Stimulated activated CD4-positive, alpha-beta T cell treated with anti-CD3 and anti-CD28 coated beads, Interleukin-4, amount 100 ng/mL, for 4 hours (primary cell): ENCODE measurements at places on chromosomes 6 and 20.

DNA sequence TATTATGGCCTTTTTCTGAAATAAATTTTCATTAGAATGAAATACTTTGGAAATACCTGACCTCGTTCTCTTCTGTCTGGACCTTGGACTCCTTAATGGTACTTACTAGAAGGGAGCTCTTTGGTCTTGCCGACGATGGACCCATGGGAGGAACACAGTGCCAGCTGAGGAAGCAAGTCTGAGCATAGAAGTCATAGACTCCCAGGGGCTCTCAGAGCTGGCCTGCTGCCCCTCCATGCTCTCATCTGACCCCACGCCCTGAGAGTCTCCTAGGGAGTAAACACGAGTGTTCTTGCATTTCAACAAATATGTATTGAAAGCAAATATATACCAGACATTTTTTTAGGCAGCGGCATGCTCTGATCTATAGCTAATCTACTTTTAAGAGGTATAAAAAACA lies 87.8 kb downstream of the PLEKHG1 start:
- no peak for DNase-seq

GRCh38 chr6:18488526-18489270 lies 101.5 kb downstream of the RNF144B start:
- no peak for DNase-seq

GRCh38 chr6:109059153-109059552 lies 35.5 kb downstream of the SESN1 start:
- no peak for DNase-seq

DNA sequence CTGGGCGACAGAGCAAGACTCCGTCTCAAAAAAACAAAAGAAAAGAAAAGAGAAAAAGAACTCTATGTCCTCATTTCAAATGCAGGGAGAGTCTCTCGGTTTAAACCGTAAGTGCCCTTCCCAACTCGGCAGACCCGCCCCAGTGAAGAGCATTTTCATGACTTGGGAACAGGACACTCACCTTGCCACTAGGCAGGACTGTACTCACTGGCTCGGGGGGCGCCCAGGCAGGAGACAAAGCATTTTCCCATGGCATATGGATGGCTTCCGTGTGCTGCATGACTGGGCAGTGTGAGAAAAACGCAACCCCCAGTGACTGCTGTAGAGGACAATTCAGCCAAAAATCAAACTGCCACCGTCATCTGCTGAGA lies 23.7 kb upstream of the MRGBP start:
- no peak for DNase-seq

DNA sequence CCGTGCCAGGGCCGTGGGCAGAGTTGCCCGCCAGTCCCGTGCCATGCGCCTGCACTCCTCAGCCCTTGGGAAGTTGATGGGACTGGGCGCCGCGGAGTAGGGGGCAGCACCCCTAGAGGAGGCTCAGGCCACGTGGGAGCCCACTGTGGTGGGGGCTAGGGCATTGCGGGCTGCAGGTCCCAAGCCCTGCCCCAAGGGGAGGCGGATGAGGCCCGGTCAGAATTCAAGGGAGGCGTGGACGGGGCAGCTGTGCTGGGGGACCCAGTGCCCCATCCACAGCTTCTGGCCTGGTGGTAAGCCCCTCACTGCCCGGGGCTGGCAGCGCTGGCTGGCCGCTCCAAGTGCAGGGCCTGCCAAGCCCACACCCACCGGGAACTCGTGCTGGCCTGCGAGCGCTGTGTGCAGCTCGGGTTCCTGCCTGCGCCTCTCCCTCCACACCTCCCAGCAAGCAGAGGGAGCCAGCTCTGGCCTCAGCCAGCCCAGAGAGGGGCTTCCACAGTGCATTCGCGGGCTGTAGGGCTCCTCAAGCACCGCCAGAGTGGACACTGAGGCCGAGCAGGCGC lies 317.8 kb downstream of the HAO1 start:
- DNase-seq: no peak

DNA sequence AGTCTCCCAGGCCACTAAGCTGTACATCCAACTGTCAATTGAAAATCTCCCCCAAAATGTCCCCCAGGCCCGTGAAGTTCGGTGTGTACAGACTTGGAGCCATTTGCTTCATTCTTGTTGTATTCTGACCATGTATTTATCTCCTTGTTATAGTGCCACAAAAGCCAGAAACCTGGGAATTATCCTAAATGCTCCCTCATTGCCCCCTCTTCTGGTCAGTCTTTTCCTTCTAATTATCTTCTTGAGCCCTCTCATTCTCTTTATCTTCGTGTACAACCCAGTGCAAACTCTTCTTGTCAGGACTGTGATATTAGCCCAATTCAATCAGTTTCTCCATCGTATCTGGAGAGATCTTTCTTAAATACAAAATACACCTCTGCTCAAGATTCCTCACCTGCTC lies 64.7 kb downstream of the RFX6 start:
- DNase-seq: no peak

GRCh38 chr6:25874822-25875562 lies 949 bp upstream of the SLC17A3 start:
- DNase-seq: no peak

DNA sequence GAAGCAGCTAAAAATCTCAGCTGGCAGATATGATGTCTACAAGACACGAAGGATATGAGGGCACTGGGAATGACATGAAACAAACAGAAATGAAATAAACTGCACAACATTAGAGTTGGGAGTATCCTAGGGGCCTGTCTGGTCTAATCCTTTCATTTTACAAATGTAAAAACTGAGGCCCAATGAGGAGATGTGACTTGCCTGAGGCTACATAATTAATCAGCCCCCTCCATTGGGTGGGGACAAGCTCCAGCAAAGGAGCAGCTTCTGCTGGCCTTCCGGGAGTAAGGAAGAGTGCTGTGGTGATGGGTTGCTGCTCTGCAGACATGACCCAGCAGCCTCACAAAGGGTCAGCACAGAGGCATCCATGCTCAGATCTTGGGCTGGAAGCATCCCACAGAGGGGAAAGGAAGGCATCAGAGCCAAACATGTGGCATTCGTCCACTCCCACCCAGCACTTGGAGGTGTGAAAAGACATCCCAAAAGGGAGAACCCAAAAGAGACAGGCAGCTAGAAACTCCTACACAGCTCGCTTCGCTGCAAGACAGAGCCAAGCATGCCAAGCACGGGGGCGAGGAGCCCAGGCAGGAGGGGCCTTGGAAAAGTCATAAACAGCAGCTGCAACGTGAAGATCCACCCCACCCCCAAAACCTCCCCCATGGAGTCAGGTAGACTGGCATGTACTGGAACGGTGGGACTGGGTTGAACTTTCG lies 183.7 kb downstream of the UNC5CL start:
- DNase-seq: no peak

DNA sequence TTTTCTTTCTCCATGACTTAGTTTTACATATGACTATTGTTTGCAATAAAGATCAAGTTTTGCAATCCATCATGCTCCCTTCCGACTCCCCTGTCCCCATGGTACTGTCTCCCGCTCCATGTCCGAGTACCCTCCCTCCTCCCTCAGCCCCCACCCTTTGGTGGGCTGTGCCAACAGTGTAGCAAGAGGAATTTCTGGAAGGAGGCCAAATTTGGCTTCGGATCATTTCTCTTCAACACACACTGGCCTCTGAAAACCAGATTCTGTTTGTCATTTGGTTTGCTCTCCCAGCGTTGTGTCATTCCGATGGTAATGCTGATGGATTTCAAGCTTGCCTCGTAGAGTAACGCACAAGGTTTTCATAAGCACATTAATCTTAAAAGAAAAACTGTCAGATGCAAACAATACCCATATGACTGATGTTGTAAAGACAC lies 22.9 kb upstream of the PAX1 start:
- DNase-seq: no peak

DNA sequence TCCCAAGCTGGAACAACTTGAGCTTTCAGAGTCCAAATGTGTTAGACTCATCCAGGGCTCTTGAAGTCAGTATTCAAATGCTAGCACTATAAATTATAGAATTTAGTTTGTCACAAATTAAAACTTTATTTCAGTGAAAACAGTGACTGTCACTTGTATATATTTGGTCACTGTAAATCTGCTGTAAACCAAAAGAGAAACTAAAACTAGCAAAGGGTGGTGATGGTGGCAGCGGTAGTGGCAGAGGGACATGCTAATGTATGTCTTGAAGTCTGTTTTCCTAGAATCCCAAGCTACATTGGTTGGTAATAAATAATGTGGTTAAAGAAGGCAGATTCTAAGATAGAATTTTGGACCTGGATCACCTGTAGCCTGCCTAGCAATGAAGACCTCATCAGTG lies 140.4 kb upstream of the CENPW start:
- DNase-seq: no peak

GRCh38 chr20:49411221-49411925 lies 71.1 kb downstream of the KCNB1 start:
- DNase-seq: no peak

- DNase-seq: no peak
Measured at GRCh38 chr6:45155341-45155894, 172.7 kb upstream of the RUNX2 start.

- no peak for DNase-seq
Measured at GRCh38 chr20:11588875-11589274, 328.8 kb upstream of the BTBD3 start.

DNA sequence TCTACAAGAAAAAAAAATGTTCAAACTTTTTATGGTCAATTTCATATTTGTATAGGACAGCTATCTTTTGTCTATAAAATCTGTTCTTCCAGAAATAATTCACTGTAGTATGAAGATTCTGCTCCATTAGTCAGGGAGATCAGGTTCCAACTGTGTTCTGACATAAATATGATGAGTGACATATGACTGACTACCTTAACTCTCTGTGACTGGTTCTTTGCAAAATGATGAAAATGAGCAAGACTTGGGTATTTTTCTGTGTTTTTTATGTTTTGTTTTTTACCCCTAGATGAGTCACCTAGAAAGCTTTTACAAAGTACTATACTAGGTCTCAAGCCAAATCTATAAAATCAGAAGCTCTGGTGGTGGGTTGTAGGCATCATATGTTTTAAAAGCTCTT lies 229.6 kb downstream of the MMUT start:
- DNase-seq: no peak

GRCh38 chr6:125968493-125968892 lies 11.9 kb downstream of the HINT3 start:
- no peak for DNase-seq

DNA sequence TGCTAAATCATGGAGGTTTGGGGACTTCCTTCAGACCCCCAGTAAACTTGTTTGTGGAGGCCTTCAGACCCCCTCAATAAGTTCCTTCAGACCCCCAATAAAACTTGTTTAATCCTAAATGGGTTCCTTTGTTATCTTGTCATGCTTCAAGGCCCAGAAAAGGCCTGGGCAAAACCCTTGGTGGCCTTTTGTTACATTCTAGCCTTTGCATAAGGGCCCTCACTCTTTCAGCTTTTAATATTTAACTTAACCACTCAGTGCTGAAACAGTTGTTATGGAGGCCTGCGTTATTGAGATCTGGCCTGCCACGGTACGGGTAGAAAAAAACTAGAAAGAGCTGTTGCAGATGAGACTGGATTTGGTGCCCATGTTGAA lies 4.3 kb upstream of the DYNLRB1 start:
- no peak for DNase-seq

- DNase-seq: no peak
Measured at GRCh38 chr20:10715035-10715434, 41.2 kb upstream of the JAG1 start.

- no peak for DNase-seq
Measured at GRCh38 chr6:44771647-44772415, 384.3 kb downstream of the CDC5L start.
